ENCODE measurements at places on chromosomes 2 and 18.

DNA sequence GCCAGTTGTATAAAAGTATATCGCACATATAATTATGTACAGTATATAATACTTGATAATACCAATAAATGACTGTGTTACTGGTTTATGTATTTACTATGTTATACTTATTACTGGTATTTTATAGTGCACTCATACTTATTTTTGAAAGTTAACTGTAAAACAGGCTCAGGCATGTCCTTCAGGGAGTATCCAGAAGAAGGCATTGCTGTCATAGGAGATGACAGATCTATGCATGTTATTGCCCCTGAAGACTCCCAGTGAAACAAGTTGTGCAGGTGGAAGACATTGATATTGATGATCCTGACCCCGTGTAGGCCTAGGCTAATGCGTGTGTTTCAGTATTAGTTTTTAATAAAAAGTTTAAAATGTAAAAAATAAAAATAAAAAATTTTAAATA, 20.3 kb upstream of the ASXL3 start:
- DNase-seq = no peak

DNA sequence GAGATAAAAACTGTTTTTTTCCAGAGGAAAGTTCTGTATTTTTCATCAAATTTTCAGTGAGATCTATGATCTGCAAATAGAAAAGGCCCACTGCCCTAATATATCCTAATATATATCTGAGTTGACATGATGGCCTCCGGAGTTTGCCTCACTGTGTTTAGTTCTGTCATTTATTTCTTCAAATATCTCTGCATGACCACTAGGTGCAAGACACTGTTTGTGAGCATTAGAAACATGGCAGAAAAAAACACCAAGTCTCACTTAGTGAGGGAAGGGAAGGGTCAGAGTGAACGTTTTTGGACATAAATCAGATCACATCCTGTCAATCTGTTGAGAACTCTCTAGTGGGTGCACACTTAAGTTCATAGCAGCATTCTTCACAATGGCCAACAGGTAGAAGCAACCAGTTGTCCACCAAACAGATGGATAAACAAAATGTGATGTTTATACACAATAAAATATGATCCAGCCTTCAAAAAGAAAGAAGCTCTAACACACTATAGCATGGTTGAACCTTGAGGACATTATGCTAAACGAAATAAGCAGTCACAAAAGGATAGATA, 53.4 kb downstream of the SPIRE1 start:
- no peak for DNase-seq

DNA sequence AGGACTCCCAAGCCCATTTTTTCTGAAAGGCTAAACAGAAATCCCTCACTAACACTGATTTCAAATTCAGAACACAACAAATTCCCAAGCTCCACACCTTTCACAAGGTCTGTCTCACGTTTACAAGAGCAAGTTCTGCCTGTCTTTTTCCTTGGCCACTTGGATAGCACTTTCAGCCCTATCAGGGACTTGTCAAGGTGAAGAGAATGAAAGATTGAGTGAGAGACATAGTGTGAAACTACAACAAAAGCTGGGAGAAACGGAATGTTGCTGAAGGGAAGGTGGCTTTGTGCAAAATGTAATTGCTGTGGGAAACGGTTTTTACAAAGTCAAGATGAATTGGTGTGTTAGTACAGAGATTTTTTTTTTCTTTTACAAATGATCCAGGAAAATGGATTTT, 89.4 kb upstream of the GATA6 start:
- DNase-seq = no peak

DNA sequence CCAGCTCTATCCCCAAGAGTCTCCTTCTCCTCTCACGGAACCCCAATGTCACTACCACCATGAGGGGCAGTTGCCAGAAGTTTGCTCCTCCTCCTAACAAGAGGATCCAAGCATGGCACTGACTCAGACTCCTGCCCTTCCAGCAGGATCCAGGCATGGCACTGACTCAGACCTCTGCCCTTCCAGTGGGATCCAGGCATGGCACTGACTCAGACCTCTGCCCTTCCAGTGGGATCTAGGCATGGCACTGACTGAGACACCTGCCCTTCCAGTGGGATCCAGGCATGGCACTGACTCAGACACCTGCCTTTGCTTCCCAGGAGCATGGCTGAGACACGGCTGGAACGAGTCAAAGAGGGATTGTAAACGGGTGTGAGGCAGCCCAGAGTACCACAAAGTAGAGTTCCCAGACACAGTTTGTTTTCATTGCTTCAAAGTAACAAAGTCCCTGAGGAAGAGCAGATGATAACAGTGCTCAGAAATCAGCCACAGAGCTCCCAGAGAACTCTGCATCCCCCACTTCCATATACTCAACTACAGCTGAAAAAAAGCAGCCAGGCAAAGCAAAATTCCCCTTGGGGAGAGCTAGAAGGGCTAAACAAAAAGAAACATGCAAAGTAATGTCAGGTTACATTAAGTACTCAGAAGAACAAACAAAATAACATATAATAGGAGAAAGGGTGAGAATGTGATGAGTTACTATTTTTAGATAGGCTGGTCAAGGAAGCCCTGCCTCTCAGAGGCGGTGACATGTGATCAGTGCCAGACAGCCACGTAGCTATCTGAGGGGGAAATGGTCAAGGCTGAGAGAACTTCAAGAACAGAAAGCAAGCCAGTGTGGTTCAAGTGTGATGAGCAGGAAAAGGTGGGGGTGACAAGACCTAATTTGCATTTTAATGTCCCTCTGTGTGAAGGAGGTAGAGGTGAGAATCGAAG, 3.0 kb downstream of the BUB1 start:
- no peak for DNase-seq

DNA sequence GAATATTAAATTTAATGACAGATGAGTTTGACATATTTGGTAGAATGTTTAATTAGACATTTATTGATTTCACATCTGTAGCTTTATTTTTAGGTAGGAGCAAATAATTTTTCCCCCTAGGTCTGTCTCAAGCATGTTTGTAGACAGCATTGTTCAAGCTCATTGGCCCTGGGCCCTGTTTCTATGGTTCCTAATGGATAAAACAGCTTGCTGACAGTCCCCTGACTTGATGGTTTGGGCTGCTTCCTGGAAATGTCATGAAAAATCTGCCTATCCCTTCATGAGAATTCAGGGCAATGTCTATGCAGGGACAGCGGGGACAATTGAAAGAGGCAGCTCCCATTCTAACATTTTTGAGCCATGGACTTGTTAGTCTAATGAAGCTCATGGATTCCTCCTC, 14.6 kb upstream of the MEP1B start:
- no peak for DNase-seq

DNA sequence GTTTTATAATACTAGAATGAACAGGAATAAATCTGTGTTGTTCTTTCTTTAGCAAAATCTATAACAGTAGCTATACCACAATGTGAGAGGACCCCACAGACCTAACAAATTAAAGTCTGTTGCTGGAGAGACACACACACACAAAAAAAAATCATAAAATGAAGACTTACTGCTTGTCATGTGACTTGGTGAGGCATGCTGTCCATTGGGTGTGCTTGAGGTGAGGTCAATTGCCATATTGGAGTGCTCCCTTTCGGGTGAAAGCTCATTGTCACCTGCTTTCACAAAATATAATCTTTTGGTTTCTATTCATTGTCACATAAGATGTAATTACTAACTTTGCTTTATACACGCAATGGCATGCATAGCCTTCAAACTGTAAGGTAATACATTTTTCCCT, 3.9 kb downstream of the IKZF2 start:
- no peak for DNase-seq

DNA sequence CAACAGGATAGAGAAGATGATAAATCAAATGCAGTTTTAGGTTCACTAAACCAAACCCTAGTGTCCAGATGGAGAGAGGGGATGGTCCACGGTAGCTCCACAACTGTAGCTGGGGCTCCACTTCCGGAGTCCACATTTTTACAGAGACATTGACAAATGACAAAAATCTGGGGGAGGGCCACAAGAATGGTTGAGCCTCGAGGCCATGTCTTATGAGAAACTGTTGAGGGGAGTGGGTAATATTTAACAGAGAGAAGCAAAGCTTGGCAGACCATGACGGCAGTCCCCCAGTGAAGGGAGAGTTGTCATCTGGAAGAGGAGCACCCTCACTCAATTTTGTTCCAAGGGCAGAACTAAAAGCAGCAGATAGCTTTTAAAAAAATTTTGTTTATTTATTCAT, 17.6 kb upstream of the EPHA4 start:
- no peak for DNase-seq

DNA sequence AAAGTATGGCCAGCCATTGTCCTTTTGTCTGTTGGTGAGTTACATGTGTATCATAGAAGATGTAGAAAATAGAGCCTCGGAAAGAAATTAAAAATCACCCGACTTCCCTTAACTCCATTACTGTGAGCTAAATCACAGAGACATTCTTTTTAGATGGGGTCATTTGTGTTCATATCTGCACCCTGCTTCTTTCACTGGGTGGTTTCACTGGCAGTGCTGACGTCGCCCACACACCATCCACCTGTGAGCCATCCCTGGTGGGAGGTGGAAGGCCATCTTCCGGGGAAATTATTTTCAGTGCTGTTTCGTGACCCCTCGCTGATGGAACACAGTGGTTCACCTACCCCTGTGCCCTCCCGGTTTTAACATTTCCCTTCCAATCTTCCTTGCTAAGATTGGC, 21.2 kb downstream of the SH3BP4 start:
- DNase-seq = no peak

DNA sequence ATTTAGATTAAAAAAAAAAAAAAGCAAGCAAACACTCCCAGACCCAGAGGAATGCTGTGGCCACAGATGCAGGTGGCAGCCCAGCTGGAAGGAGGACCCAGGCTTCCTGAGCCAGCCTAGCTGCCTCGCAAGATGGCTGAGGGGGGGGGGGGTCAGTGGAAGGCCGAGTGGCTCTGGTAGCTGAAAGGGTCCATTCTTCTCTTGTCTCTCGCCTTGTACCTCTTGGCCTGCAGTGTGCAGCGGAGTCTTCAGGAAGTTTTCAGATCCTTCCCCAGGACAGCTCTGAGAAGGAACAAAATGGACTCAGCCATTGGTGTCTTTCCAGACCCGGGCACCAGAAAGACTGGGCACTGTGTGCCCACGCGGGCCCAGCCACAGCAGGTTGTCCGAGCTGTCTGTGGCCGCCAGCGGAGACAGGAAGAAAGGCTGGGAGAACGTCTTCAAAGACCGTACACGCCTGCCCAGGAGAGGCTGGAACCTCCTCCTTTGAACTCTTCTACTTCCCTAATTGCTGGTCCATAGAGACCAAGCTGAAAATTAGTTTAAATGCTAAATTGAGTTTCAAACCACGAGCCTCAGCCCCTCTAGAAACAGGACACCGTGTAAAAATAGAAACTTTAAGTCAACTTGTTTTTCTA, 21.3 kb downstream of the APCDD1 start:
- DNase-seq = no peak

DNA sequence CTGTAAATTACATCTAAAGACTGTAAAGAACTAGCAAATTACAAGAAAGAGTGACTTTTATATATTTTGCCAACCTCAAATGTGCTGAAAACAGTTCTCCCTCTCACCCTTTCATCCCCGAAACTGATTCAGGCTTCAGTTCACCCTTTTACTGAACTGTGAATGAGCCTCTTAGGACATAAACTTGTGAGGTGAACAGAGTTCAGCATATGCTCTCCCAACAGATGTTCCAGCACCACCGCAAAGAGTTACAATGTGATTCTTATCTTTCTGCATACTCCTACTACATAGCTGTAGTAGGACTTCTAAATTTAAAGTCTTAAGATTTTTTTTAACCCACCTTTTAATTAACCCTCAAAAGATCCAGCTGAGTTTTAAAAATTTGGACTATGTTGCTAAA, 1.2 kb upstream of the ZCCHC2 start:
- no peak for DNase-seq

DNA sequence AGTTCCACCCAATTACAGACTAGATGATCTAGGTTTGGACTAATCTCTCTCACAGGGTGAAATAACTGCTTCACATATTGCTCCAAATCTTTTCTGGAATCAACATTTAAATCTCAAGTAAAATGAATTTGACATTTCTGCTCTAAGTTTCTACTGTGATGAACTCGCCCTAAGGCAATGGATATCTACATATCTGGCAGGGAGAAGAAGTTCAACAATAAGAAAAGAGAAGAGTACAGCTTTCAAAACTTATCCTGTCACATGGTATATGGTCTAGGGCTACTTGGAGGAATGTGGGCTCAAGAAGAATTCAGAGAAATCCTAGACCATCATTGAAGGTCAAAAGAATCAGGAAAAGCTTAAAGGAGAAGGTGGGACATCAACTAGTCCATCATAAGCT, 440.2 kb downstream of the MBD2 start:
- DNase-seq = no peak

GRCh38 chr2:28423856-28424605, 31.4 kb downstream of the FOSL2 start:
- peak; percentile 37 for DNase-seq

- DNase-seq = no peak
Measured at GRCh38 chr18:73952296-73952946, 195.2 kb downstream of the FBXO15 start.

DNA sequence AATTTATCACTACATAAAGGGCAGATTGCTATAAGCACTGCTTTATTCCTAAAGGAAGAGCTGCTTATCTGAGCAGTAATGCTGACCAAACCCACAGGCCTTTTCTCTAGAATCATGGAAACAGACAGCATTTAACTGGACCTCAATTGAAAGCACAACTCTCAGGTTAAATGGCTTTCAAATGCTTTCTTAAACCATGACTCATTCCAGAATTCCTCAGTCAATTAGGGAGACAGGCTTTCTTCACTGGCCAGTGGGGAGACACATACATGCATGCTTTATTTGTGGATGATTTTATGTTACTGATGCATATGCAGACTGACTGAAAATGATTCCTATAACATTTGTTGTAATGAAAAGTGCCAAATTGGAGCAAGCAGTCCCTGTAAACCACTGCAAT, 114.6 kb downstream of the ACVR1 start:
- no peak for DNase-seq

GRCh38 chr2:134074619-134075018, 179.3 kb upstream of the MGAT5 start:
- DNase-seq = no peak

DNA sequence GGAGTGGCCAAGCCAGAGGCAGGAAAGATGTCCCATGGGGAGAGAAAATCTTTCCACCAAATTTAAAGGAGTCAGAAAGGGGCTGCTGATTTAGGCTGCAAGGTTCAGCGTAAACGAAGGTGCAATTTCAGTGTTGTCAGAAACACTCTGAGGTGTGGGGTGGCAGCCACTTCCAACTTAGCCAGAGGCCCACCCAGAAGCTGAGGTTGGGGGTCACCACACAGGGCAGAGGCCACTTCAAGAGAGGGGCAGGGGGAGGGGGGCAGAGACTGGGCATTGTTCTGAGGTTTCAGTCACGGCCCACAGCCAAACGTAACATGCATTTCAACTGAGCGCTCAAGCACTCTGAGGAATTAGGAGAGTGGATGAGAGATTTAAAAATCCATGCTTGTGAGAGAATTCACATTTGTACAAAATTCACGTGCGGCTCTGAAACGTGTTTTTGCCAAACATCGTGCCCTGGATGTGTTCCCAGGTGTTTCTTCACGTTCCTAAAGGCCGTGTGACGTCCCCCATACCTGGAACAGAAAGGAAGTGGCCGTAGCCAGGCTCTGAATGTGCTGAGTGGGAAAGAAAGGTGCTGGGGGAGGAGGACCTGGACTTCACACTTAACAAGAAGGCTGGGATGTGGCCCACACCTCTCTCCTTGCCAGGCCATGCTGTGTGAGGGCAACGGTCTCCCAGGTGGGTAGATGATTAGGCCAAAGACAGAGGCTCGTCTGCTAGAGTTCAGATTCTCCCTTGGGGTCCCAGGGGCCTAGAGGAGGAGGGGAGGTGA, 19.5 kb upstream of the BOK start:
- DNase-seq = no peak

Data from activated CD4-positive, alpha-beta T cell treated with anti-CD3 and anti-CD28 coated beads, Interleukin-2, amount 50 U/mL, for 1 hour (primary cell).